ENCODE measurements at places on chromosomes 4 and X.

DNA sequence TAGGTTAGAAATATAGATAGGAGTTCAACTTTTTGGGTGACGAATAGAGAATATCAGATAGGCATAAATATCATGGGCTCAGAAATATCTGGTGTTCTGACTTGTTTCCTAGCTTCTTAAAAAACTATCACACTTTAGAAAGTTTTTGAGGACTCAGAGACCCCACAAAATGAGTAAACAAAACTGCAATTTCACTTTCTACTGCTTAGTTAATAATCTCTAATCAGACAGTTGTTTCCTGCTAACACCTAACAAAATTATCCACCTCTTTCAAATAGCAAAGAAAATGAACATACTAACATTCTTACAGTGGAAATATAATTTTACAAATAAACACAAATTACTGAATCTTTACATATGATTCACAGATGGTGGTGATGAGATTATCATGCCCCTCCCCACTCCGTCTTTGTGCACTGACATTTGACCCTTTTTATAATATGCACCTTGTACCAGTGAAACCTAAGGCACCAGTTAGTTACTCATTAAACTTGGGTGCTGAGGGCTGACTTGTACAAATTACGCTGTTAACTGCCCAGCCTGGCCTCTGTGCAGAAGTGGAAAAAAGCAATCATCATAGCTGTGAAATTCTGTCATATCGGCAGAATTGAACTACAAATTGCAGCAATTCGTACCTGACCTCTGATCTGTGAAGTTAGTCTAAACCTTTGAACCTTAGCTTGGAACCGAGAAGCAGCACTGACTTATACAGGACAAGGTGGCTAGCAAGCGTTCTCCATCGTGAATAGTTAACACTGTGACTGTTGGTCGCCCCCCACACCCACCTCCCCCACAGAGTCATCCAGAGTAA, 138.7 kb downstream of the CHRNA9 start:
- DNase-seq = no peak

DNA sequence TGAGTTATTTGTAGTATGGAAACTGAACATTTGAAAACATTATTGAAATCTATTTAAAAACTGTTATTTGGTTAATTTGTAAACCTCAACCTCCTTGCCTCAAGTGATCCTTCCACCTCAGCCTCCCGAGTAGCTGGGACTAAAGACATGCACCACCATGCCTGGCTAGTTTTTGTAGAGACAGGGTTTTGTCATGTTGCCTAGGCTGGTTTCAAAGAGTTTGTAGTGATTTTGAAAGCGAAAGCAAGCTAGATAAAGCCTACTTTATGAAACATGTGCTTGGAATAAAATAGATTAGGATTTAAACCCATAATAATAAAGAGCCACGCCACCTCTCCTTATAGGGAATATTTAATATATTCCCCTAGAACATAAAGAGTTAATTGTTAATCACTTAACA, 23.5 kb downstream of the ARSJ start:
- DNase-seq = no peak

- DNase-seq = no peak
These were observed 70.7 kb downstream of the ANKRD50 start for GRCh38 chr4:124641715-124642381.

- no peak for DNase-seq
These were observed 52.8 kb upstream of the ANKRD17 start for GRCh38 chr4:73311428-73311827.

GRCh38 chr4:24858550-24858949, 54.3 kb downstream of the CCDC149 start:
- no peak for DNase-seq

DNA sequence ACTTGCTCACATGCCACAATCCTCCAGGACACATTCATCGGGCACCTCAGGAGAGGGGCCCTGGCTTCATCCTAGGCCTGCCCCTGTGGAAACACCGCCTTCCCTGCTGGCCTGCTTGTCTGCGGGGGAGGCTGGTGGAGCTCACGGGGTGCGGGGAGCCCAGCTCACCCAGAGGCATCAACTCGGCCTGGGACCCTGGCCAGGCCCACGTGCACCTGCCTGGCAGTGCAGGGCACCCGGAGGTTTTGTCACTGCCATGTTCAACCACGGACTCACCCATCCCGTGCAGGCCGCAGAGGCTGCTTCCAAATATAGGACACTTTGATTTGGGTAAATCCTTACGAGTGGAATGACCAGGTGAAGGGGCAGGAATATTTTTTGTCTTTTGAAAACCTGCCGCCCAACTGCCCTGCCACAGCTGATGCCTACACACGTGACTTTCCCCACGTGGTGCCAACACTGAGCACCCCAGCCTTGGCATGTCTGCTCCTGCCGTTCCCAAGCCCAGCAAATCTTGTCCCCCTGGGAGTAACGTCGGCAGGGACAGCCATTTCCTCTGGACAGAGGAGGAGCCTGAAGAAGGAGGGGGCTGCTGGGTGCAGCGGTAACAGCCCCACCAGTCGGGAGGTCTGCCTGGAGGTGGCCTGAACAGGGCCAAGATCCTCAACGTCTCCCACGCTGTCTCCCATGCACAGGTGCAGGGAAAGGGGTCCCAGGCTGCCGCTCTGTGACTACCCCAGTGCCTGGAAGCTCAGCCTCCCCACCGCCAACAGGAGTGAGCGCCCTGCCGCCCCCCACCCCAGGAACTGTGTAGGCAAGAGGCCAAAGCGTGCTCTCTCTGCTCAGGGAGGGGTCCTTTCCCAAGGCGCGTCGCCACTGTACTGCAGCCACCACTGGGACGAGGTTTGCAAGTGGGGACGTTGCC, 8.5 kb downstream of the MXD4 start:
- no peak for DNase-seq

DNA sequence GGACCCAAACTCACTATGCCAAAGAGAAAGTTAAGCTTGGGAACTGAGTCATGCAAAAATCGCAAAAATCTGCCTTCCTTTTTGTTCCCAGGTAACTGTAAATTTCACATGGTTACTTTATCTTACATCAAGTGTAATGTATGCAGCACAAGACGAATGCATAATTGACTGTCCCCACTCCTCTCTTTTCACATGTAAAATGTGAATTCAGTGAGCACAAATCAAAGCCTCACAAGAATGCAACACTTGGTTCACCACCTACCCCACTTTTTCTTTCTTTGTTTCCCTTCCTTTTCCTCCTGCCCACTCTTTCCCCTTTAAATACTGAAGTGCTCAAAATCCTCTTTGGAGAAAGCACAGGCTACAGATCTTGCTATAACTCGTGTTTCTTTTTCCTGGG, 53.2 kb downstream of the MAGED4B start:
- no peak for DNase-seq

GRCh38 chrX:9745417-9746115, 20.1 kb downstream of the GPR143 start:
- no peak for DNase-seq

- DNase-seq = no peak
These were observed 29.9 kb upstream of the STS start for GRCh38 chrX:7117587-7117986.

- DNase-seq = no peak
These were observed 65.3 kb downstream of the NHS start for GRCh38 chrX:17440258-17440657.

DNA sequence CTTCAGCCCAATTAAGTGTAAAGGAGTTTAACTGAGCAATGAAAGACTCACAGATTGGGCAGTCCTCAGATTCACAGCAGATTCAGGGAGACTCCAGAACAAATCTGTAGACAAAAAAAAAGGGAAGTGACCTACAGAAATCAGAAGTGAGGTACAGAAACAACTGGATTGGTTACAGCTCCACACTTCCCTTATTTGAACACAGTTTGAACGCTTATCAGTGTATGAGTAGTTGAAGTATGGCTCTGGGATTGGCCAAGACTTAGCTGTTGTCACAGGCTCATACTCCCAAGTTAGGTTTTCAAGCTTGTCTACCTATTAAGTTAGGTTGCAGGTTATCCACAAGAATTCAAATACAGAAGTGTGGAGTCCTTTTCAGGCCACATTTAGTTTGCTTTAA, 112.4 kb upstream of the ELOVL6 start:
- DNase-seq = no peak

DNA sequence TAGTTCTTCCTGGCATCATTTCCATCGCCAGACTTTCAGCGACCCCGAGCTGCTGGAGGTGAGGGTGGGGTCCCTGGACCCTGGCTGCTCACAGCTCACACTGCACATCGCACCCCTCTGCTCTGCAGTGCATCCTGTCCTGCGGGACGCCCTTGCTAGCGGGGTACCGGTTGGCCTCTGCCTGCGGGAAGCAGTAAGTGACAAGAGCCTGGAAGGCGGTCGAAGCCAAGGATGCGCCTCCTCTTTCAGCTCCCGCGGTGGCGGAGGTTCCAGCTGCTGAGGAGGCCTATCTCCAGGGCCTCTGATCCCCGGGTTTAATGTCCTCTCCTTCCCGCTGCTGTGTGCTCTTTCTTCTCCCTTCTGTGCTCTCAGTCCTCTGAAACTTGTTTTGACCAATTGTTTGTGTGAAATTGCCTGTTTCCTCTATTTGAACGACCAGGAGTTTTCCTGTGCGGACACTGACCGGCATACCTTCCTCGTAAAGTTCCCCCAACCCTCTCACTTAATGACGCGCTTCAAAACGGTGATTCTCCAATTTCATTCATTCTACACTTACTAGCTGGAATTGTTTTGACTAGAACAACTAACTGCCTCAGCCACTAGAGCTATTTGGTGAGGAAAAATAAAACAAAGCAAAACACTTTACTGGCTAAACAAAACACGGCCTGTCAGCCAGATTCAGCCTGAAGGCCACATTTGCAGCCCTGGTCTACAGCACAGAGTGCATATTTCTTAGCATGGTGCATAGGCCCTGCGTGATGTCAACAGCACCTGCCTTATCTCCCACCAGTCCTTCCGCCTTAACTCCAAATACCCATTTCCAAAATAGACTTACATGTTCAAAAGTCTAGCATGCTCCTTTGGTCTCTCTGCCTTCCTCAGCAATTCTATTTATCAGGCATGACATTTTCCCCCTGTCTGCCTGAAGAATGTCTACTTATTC, 28.0 kb downstream of the MGAT4D start:
- DNase-seq = no peak

DNA sequence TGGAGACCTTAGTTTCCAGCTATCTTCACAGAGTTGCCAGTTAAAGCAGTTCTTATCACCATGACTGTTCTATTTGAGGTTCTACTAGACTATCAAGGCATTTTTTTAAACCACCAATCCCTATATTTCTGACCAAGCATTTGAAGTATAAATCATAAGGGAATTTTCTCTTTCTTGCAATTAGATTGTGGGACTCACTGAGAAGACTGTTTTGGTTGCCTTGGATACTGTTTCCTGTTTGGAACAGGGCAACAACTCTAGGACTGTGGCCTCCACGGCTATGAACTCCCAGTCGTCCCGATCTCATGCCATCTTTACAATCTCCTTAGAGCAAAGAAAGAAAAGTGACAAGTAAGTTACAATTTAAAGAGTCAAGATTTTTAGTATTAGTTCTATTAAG, 11.8 kb downstream of the KIF4A start:
- DNase-seq = no peak

DNA sequence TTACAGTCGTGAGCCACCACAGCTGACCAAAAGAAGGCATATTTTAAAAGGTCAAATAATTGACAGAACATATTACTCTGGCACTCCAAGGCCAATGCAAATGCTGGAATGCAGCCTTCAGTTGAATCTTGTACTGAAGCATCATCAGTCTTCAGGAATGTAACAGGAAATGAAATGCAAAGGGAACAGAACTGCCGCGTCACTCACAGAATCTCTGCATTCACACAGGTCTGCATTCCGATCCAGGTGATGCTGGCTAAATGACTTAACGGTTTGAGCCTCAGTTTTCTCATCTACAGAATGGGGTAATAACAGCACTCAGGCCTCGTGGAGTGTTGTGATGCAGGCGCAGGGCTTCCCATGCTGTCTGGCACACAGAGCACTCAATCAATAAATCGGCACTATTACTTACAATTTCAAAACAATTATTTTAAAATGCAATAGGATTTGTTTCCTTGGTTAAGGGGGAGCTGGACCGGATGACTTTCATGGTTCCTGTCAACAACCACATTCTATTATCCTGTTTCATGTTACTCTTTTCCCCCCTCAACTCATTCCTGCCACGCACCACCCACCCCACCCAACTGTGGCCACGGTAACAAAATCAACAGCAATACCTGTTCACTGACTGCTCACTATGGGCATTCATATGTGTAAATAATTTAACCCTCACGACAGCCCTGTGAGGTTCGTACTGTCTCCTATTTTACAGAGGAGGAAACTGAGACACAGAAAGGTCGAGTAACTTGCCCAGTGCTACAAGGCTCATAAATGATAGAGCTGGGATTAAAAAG, 32.4 kb downstream of the IGFBP7 start:
- DNase-seq = no peak
